ENCODE measurements at places on chromosomes 2 and 18.

DNA sequence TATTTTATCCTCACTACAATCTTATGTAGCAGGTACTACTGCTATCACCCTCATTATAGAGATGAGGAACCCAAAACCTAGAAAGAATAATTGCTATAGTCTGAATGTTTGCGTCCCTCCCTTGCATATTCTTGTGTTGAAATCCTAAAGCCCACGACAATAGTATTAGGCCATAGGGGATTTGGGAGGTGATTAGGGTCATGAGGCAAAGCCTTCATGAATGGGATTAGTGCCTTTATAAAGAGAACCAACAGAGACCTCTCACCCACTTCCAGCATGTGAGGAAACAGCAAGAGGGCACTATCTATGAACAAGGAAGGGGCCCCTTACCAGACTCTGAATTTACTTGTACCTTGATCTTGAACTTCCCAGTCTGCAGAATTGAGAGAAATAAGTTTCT lies 500.3 kb upstream of the FAM98A start:
- DNase-seq = no peak

GRCh38 chr2:127909019-127909418 lies 23.3 kb upstream of the AMMECR1L start:
- no peak for DNase-seq

- DNase-seq = no peak
Observed at GRCh38 chr18:3059272-3059671, 46.3 kb upstream of the LPIN2 start.

DNA sequence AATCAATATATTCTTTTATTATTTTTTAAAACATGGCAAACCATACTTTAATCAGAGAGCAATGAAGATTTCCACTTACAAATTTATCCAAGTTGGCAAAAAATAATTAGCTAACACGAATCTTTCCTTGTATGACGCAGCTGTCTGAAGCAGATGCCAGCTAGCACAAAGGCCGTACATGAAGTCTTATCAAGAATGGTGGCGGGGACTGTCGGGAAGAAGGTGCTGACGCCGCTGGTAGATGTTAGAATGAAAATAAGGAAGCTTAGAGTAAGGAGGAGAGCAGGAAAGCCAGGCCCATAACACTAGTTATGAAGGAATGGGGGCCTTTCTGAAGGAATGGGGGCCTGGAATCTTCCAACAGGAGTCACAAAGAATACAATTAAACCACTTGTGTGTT lies 96.7 kb downstream of the ZNF516 start:
- no peak for DNase-seq

DNA sequence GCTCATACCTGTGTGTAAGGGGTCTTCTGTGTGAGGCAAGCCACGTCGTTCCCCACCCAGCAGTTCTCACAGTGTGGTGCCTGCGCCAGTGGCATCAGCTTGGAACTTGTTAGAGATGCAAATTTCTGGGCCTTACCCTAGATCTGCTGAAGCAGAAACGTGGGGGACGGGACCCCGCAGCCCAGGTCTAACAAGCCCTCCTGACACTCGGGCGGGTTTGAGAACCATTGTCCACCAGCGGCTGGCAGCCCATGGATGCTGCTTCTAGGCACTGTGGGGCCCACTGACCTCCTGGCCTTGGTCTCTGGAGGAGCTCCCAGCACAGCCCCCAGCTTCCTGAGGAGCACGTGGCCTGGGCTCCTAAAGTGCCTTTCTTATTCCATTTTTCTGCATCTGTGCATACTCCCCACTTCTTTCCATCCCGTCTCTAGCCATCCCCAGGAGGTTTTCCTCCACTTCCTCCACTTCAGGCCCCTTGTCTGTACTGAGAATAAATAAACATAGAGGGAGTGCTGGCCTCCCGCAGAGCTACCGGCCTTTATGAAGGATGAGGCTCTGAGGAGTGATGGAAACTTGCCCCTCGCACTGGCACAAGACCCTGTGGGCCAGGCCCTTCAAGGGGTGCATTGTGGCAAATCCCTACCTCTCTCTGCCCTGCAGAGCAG lies 94.3 kb downstream of the GALR1 start:
- DNase-seq = no peak

DNA sequence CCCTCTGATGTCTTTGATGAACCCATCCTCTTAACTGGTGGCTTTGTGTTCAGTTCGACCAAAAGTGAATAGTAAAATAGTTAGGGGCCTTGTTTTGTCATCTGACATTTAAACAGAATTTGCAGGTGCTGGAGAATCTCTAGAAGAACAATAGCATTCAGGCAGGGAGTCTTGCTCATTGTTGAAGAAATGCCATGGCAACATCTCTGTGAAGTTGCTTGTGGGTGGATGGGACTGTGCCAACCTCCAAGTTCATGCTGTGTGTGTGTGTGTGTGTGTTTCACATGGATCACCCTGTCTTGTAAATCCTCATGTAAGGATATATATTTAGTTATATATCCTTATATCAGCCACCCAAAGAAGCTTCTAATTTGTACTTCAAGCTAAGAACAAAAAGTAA lies 66.7 kb downstream of the SKA1 start:
- no peak for DNase-seq

DNA sequence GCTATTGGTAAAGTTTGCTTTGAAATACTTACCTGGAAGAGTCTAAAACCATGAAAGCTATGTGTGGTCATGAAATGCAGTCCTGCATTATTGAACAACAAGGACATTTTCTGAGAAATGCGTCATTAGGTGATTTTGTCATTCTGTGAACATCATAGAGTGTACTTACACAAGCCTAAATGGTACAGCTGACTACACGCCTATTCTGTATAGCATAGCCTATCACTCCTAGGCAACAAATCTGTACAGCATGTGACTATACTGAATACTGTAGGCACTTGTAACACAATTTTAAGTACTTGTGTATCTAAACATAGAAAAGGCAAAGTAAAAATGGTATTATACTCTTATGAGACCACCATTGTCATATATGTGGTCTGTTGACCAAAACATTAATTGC lies 8.1 kb downstream of the FAM171B start:
- DNase-seq = no peak

GRCh38 chr2:34806891-34807290 lies 1207.8 kb upstream of the FAM98A start:
- no peak for DNase-seq
